ENCODE measurements at places on chromosomes 3 and 15.

GRCh38 chr15:83300826-83301225 lies 16.4 kb upstream of the BNC1 start:
- DNase-seq, result no peak

- no peak for DNase-seq
Observed at GRCh38 chr15:71465131-71465955, 345.0 kb upstream of the NR2E3 start.

GRCh38 chr15:51675234-51675633 lies 6.1 kb upstream of the SCG3 start:
- DNase-seq, result no peak

DNA sequence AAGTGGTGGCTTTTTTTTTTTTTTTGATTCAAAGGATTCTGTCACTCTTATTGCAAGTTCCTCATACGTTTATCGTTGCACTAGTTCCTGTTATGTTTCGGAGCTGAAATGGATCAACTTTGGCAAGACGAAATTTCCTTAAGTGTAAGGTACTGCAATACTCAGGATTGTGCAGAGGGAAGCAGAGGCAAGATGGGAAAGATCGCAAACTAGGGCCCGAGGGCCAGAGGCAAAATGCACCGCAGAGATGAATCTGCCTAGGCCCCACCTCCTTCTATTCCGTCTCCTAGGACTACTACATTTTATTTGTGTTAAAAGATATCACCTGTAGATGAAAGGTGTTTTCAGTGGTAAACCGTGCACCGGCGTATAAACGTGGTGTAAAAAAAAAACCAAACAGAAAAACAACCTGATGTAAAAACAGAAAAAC lies 331 bp downstream of the RNU6-1 start:
- DNase-seq, result peak; percentile 34

DNA sequence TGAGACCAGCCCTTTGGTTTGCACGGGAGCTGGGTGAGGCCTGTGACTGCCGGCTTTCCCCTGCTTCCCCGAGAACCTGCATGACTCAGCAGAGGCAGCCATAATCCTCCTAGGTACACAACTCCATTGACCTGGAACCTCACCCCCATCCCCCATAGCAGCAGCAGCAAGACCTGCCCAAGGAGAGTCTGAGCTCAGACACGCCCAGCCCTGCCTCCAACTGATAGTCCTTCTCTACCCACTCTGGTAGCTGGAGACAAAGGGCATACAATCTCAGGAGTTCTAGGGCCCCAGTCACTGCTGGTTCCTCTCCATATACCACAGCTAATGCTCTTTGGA lies 141.0 kb upstream of the ARHGEF26 start:
- no peak for DNase-seq

DNA sequence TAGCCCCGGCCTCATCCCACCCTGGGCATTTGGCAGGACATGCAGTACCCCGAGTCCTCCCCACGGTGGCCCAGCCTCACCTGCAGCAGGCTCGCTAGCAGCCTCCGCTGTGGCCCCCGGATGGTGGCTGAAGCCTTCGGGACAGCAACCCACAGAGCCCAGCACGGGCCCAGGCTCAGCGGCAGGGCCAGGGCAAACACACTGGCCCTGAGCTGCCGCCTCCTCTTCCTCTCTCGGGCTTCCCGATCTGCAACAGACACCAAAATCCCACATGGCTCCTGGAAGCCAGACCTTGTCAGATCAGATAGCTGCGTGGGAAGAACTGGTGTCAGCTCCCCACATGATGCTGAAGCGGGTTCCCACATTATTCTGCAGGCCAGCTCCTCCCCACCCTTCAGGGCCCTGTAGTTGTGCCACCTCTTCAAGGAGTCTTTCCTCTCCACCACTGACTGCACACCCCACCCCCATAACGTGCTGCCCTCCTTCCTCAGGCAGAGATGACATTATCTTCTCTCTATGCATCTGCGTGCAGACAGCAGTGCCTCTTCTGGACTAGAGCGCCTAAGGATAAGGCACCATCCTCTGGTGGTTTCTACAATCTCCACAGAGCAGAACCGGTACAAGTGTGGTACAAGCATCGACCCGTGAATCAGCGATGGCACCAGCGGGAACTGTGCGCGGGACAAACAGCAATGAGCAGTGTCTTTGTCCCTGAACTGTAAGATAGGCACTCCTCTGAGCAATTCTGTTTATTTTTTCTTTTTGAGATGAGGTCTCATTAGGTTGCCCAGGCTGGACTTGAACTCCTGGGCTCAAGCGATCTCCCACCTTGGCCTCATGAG lies 9.5 kb downstream of the TMEM44 start:
- DNase-seq, result no peak

DNA sequence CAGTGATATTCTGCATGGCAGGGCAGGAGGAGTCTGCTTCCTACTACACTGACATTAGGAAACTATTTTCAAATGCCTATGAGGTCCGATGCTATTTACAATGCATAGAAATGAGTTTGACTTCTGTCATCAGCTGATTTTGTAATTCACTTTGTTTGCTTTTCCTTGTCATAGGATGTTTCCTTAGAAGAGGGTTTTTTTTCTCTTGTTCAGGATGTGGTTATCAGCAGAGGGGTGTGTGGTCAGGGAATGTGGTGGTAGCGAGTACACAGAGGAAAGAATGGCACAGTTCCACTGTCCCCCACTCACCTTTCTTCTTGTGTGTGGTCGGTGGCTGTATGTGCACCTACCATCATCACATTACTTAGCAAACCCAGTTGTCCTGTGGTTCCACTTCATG lies 231.5 kb downstream of the LRTM1 start:
- DNase-seq, result no peak

GRCh38 chr15:34644061-34644460 lies 60.6 kb upstream of the GOLGA8B start:
- no peak for DNase-seq

DNA sequence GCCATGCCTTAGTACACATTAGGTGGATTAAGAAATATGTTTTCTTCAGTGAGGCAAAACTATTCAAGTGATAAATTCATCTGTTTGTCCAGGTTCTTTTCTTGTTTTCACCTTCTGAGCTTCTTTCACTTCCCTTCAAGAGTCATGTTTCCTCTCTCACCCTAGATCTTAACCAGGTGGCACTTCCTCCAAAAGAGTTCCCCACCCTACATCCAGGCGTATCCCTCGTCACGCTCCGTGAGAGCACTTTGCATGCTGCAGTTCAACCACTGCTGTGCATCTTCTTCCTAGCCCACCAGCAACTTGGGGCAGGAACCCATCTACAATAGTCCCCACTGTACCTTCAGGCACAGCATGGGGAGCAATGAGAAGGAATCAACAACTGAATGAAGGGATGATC lies 28.9 kb downstream of the OSBPL10 start:
- DNase-seq, result no peak

GRCh38 chr3:191141728-191142127 lies 57.3 kb upstream of the OSTN start:
- no peak for DNase-seq

DNA sequence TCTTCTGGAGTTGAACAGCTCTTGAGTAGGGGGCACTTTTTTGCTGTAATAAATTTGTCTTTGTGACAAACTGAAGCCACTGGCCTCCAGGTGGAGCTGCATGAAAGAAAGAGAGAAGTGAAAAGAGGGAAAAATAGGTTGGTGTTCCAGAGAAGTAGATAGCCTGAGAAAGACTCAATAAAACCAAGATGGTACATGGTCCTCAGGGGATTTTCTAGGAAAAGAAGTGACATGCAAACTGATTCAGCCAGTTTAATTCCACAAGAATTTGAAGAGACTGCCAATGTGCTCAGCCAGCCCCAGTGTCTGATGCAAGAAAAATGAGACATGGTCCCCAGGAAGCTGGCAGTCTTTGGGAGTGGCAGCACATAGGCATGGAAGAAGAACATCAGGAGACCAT lies 152.7 kb downstream of the CD47 start:
- DNase-seq, result peak; percentile 11

DNA sequence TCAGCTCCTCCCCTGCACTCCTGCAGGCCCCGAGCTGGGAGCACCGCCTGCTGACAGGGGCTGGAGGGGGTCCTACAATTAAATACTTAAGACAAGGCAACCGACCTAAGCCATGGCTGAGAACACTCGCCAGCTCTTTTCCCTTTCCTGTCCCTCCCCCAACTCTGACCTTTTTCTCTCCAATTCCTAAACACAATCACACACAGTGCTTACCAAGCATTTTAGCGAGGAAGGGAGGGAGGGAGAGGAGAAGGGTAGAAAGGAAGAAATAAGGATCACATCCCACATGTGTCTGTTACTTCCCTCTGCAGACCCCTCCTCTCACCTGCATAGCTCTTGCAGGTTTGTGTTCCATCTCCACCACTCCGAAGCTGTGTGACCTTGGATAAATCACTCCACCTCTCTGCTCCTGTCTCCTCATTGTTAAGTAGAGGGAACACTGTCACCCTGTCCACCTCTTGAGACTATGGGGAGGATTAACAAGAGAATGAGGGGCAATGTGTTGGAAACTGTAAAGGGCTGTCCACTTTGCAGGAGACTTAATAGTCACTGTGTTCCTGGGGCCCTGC lies 63.6 kb downstream of the CYP11A1 start:
- DNase-seq, result no peak

GRCh38 chr3:140268103-140268502 lies 333.1 kb downstream of the CLSTN2 start:
- DNase-seq, result no peak

DNA sequence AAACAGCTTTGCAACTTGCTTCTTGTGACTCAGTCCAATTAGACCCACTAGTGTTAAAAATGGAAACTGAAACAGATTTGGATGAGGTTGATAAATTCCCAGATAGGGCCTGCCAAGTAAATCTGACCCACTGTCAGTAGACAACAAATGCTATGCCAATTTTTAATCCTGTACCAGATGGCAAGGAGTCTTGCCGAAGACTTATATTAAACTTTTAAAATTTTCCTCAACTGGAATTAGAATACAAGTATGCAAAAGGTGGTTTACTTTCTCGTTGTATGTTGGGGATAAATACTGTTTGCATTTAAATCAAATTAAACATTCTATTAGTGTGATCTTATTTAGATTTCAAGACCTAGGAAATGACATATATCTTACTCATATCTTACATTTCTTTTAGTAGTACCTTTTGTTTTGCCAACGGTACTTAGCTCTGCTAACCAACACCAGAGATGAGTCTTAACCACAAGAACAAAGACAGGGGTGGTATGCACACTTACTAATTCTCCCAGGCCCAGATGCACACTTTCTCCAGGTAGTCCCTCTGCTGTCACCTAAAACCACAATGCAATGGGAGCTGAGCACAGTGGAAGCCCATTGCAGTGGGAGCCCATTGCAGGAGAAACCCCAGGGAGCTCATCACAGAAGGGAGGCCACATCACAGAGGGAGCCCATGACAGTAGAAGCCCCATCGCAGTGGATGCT lies 77.8 kb downstream of the WWTR1 start:
- DNase-seq, result no peak

DNA sequence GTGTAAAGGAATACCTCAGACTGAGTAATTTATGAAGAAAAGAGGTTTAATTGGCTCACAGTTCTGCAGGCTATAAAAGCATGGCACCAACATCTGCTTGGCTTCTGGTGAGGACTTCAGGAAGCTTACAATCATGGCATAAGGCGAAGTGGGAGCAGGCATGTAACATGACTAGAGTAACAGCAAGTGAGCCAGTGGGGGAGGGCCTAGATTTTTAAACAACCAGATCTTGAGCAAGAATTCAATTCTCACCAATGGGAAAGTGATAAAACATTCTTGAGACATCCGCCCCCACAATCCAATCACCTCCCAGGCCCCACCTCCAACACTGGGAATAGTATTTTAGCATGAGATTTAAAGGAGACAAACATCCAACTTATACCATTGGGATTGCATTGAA lies 44.2 kb upstream of the BCL2A1 start:
- DNase-seq, result no peak

GRCh38 chr3:136952292-136952691 lies 5.5 kb upstream of the IL20RB start:
- DNase-seq, result no peak

GRCh38 chr3:44729384-44729910 lies at the start of gene ZNF501:
Gene ZNF501 (plus strand): TSS chr3:44729635. CDS start chr3:44734422, 4,787 bp downstream.
- DNase-seq, result peak; percentile 86

DNA sequence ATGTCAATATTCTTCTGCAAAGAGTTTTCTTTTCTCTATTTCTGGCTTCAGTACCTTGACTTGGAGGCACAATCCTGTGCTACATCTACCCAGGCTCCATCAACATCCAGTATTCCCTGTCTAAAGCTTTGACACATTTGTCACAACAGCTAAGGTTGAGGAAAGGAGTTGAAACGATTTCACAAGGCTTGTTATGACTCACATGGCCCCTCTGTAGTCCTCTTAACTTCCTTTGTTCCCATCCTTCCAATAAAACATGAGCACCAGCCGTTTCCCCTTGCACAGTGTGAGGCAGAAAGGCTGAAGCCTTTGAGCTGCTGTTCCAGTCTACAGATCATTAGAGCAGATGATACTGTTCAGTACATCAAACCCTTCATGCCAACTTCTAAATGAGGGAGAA lies 163.0 kb upstream of the TMCO5A start:
- DNase-seq, result no peak

DNA sequence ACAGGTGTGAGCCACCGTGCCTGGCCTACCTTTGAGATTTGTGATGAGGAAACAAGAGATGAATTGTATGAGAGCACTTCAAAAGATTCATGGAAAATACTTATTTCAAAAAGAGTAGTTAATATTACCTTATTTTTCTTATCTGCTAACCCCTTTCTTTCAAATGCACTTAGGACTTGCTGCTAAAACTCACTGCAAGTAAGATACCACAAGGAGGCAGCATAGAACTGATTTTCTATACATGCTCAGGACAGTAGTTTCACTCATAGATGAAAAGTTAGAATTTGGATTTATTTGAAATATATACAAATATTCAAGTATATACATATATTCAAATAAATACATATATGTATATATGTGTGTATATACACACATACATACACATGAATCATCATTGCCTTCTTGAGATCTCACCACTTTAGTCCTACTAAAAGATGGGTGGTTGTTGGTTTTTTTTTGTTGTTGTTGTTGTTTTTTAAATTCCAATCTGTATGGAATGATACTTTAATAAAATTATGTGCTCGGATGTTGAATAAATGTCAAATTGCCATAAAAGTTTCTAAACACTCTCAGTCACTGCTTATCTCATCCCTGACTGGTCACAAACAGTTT lies 2.4 kb downstream of the CCNDBP1 start:
- no peak for DNase-seq

DNA sequence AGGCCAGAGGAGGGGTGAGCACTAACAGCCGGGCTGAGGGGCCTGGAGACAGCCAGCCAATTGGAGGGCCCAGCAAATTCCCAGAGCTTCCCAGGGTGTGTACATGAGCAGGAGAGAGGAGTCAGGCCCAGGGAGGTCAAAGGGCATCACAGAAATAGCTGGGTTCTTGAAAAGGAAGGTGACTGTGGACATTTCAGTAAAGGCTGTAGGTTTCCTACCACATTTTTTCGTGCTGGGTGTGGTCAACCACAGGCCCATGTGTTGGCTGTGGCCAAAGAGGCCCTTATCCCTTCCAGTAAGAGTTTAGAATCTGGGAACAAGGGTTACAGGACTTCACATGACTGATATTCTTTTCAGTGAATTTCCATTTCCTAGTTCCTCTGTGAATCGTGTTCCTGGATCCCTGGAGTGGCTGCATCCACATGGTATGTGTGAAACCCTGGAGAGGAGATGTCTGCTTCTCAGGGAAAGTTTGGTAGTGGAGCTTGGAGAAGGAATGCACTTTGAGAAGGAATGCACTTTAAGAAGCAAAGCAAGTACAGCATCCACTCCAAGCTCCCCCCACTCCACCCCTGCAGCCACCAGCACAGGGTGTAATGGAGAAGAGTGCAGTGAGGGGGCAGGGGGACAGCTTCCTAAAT lies 73.2 kb upstream of the HEG1 start:
- DNase-seq, result no peak
